Astrocyte of the cerebellum (primary cell): ENCODE measurements at places on chromosomes 2 and 18.

- no peak for DNase-seq
These were observed 222.2 kb downstream of the LTBP1 start for GRCh38 chr2:33168922-33169321.

DNA sequence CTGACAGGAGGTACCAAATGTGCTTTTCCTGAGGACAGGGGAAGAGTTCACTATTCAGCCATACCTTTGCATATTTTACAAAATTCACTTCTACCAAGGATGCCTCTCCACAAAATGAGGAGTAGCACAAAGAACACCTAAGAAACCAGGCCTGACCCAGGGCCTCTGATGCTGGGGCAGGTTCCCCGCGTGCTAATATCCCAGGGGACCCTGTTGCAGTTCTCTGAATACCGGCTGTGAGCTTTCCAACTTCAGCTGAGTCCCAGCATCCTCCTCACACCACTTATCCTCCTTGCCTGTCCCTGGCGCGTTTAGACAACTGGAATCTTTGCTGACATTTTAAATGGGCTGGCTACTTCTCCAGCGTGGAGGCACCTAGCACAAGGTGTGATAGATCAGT, 142.3 kb downstream of the BCL2 start:
- no peak for DNase-seq

GRCh38 chr2:150863691-150864090, 376.2 kb upstream of the RND3 start:
- DNase-seq, result no peak

DNA sequence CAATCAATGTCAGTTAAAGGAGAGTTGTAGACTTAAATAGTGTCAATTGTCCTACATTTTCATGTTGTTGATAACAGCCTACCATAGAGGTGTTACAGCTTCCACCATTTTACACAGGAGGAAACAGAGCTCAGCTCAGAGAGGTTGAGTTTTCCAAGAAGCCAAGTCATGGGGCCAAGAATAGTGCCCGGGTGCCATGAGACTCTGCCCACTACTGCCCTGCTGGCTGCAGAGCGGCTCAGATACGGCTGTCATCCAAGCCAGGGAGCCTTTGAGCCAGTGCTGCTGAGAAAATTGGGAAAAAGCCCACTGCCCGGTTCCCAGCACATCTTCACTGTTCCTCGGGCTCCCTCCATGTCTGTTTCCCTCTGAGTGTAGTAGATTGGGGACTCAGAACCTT, 22.0 kb downstream of the RAB12 start:
- no peak for DNase-seq

- no peak for DNase-seq
These were observed 159.3 kb upstream of the STK17B start for GRCh38 chr2:196330645-196331044.

DNA sequence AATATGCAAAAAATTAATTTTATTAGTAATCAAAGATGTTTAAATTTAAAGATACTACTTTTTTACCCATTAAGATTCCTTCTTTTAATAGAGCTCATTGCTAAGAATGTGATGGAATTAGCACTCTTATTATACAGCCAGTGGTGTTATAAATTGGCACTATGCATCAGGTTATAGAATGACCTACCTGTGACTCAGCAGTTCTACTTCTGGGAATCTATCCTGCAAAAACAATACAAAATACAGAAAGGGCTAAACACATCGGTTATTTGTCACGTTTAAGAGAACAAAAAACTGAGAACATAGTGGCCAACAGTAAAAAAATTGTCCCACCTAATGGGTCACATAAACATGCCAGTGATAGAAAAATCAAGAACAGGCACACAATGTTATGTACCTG, 9.4 kb upstream of the ADD2 start:
- DNase-seq, result no peak

DNA sequence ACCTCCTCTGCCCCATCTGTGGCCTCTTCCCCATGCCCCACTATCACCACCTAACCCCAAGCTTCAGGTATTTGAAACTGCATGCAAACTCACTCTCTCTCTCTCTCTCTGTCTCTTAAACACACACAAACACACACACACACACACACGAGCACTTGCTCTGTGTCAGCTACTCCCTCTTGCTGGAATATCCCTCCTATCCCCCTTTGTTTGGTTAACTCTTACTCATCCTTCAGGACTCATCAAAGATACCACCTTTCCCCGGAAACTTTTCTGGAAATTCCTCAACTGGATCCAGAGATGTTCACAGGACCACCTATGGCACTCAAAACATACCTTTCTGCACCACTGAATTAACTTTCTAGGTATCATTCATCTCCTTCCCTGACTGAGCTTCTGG, 222.8 kb upstream of the TMEM200C start:
- DNase-seq, result no peak

- no peak for DNase-seq
These were observed at the start of gene PRKD3 for GRCh38 chr2:37324786-37325624. TSS of gene PRKD3 (minus strand) at chr2:37324833. CDS start at chr2:37316524, 8,309 bp downstream.

- DNase-seq, result no peak
These were observed 14.0 kb downstream of the PSD4 start for GRCh38 chr2:113187771-113188170.

DNA sequence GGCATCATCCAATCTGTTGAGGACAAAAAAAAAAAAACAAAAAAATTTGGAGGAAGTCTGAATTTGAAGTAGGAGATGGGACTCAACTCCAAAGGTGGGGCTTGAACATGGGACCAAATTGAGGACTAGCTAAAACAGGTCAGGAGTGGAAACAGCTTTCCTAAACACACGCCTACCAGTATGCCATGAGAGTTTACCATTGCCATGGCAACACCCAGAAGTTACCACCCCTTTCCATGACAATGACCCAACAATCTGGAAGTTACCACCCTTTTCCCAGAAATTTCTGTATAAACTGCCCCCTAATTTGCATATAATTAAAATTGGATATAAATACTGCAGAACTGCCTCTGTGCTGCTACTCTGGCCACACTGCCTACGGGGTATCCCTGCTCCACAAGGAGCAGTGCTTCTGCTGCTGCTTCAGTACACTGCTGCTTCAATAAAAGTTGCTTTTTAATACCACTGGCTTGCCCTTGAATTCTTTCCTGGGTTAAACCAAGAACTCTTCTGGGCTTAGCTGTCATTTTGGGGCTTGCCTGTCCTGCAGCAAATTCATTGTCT, 73.3 kb upstream of the FSIP2 start:
- DNase-seq, result no peak

DNA sequence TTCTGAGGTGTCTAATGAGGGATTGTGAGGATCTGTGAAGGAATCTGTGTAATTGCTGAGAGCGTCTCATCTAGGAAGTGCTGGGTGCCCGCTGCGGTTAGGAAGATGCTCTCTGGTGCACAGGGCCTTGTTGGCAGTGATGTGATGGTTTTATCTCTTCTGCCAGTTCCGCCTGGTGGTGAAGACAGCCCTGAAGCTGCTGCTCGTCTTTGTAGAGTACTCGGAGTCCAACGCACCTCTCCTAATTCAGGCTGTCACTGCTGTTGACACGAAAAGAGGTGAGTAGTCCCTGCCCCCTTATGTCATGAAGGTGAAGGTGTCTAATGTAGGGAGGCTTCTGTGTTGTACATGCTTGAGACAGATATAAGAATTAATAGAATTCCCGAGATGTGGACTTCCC, 234.2 kb downstream of the TPGS2 start:
- DNase-seq, result no peak

DNA sequence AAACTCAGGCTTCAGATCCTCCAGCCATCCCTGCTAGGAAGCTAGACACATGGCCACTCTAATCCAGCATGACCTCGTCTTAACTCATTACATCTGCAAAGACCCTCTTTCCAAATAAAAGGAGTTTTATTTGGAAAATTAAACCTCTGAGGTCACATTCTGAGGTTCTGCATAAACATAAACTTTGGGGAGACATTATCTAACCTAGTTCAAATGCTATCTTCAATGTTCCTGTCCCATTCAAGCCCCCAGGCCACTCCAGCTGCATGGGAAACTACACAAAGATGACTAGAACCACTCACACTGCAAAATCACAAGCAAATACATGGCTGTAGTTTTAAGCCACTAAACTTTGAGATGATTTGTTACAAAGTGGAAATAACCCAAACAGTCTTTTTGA, 99.0 kb upstream of the RNF152 start:
- no peak for DNase-seq

DNA sequence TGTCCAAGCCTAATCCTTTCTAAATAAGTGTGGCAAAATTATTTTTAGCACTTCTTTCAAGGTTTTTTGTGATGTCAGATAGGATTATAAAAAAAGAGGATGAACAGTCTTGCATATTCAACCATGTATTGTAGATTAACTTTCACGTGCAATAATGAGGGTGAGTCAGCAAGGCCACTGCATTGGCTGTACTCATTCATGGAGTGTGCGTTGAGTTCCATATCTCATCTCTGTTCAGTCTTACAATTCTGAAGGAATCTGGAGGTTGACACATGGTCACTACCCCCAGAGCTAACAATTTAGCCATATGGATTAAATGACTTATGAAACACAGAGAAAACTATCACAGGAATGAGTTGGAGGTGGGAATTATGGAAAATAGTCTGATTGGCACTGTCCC, 810.5 kb downstream of the SLC4A3 start:
- no peak for DNase-seq

DNA sequence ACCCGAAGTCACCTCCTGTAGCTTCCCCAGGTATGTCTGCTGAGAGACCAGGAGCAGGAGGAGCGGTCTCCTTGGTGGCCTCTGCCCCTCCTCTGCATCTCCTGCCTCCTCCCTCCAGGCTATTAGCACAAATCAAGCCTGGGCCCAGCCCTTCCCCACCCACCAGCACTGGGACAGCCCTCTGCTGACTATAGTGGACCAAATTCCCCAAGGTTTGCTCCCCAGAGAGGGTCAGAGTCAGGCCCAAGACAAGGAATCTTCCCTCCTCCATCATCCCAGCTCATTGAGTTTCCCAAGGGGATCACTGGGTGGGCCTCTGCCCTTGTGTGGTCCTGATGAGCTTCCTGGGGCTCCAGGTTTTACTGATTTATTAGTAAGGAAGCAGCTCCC, 62.1 kb downstream of the EMILIN2 start:
- DNase-seq, result no peak

- DNase-seq, result no peak
These were observed 32.0 kb upstream of the SKOR2 start for GRCh38 chr18:47283476-47283875.

DNA sequence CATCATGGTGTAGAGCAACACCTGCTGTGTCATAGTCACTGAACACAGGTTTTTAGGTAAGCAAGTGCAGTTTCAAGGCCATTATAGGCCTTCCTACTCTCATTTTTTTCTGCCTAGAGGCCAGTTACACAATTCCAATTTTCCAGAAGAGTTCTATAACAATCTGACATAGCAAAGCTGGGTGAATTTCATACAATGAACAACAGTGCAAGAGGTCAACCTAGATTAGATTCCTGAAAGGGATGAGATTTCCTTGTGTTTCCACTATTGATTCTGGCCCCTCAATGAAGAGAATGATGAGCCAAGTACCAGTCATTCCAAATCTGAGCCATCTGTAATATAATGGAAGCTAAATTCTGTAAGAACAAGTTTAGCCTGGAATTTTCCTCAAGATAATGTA, 15.3 kb upstream of the CD28 start:
- DNase-seq, result no peak

DNA sequence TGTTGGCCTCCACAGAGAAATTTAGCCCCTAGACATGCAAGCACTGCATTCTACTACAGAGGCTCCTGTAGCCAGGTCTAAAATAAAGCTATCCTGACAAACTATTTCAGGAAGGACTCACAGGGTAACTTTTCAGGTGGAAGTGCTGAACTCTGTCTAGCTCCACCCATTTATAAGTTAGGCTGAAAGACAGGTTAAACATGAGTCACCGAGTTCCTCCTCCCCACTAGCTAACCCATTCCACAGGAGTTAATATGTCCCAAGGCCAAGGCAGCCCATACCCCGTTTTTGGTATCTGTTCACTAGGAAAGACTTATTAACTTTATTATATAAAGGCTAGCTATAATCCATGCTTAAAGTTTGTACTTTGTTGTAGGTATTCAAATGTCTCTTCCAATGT, 3.5 kb downstream of the CWC22 start:
- DNase-seq, result no peak

- no peak for DNase-seq
These were observed 95.8 kb downstream of the SLC25A12 start for GRCh38 chr2:171798156-171798820.

GRCh38 chr2:120029672-120030640, 17.1 kb downstream of the EPB41L5 start:
- DNase-seq, result no peak

DNA sequence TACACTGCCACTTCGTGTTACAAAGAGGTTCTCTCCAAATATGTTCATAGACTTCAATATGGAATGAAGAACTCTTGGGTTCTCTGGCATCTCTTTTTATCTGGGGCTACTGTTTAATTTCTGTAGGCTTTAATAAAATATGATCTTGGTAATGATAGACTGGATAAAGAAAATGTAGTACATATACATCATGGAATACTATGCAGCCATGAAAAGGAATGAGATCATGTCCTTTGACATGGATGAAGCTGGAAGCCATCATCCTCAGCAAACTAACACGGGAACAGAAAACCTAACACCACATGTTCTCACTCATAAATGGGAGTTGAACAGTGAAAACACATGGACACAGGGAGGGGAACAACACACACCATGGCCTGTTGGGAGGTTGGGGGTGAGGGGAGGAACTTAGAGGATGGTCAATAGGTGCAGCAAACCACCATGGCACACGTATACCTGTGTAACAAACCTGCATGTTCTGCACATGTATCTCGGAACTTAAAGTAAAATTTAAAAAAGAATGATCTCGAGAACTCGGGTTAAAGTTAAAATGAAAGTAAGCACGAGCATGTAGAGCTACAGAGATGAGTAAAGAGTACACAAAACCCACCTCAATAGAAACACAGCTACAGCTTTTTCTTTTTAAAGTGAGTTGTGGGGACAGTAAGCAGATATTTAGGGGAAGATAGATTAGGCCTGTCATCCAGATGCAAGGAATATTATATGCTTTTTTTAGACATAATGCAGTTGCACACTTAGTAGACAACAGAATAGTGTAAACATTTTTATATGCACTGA, 102.3 kb downstream of the SGPP2 start:
- no peak for DNase-seq

- DNase-seq, result no peak
These were observed 1333.7 kb upstream of the TMEFF2 start for GRCh38 chr2:193528458-193528857.

DNA sequence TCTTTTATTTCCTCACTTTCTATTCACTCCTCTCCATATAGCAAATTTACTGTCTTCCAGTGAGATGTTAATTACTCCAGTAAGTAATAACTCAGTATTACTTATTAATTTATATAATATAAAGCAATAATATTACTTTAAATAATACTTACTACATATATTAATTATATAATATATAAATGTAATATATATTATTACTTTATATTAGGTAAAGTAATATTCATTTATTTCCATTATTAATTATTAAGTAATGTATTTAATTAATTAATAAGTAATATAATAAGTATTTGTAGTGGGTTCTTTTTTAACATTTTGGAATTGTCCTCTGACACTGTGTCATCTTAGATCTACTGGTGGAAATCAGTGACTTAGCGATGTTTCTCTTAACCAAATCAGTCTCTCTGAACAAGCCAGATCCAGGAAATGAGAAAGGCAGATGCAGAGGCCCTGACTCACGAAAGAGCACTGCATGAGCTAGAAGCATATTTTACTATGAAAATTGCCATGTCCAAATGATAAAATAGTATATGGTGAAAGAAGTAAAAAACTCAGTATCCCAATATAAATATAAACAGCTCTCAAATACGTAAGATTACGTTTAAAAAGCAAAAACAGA, 115.9 kb downstream of the DSEL start:
- DNase-seq, result no peak

GRCh38 chr2:238128061-238128440, 10.4 kb upstream of the KLHL30 start:
- no peak for DNase-seq

GRCh38 chr2:148725564-148725963, 81.0 kb downstream of the EPC2 start:
- DNase-seq, result no peak
